Memory B cell (primary cell): ENCODE measurements at places on chromosomes 6 and 20.

DNA sequence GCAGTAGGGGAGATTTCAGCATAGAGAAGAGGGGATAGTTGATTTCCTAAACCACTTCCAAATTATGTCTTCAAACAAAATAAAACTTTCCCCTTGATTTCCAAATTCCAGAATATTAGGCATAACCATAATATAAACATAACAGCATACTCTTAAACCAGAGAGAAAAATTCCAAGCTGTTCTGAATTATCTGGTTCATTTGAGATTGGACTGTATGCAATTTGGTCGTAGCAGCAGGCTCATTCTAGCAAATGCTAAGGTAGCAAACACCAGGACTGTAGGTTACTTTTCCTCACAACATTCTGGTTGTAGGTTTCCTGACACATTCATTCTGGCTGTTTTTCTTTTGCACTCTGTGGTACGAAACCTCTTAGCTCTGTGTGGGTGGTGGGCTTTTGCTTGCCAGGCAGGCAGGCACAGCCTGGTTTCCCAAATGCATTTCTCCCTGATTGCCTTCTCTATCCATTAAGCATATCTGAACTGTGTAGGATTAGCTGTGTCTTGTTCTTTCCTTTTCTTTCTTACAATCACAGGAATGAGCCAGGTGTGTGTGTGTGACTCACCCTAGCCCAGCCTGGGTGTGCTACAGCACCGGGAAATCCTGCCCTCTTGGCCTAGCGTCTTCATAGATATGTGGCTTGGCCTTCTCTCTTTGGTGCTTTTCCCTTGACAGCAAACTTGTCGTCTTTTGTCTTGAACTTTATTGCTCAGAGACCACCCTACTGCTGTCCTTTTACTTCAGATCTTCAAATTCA, 77.1 kb downstream of the JARID2 start:
- no peak for DNase-seq

GRCh38 chr20:19913927-19914614, 103.1 kb upstream of the NAA20 start:
- DNase-seq, result no peak

GRCh38 chr20:36493051-36493800, 48.1 kb upstream of the MYL9 start:
- DNase-seq, result no peak

GRCh38 chr6:106553440-106553839, 75.9 kb downstream of the RTN4IP1 start:
- DNase-seq, result no peak

DNA sequence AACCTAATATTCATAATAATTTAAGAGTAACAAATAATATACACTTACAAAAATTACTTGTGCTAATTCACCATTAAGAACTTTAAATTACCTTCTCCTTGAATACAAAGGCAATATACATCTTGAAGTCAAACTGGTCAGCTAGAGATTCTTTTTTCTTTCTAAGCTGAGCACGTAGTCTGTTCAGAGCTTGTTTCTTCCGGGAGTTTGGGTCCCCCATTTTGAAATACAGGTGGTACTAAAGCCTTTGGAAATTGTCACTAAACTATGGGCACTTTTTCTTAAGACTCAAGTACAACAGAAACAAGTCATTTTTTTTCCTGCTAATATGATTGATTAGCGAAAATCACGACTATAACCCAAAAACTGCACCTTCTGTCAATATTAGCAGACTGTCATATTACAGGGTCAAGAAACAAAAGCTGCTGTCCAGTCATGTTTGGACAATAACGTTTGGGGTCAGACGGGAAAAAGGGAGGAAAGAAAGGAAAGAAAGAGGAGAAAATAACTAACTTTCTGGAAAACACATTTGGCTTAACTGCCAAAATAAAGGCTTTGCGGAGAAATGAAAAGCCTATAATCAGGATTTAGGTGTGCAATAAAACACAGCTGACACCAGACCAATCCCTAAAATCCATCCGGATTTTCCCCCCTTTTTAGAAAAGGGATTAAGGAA, 367 bp downstream of the C6orf62 start:
- no peak for DNase-seq

- DNase-seq, result no peak
Observed at GRCh38 chr20:32920066-32920465, 61.3 kb downstream of the EFCAB8 start.

GRCh38 chr6:4472222-4472621, 304.0 kb upstream of the CDYL start:
- DNase-seq, result no peak

GRCh38 chr6:169726963-169727362, 2.7 kb upstream of the PHF10 start:
- no peak for DNase-seq
